Dermis microvascular lymphatic vessel endothelial cell (primary cell): ENCODE measurements at places on chromosomes 1 and 21.

DNA sequence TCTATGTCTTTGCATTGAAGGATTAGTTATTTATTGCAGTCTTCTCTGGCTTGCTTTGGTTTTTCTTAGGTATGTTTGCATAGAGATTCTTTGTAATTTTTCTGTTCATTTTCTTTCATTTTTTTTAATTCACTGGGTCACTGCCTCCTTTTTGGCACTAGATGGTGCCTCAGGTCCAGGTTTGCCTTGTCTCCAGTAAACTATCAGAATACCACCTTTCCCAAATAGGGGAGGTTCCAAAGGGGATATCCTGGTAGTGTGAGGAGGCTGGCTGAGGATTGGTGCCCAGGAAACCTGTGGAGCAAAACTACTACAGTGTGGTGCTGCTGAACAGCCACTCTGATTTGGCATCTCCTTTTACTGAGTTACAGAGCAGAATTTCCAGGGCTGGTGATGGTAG, 257.1 kb downstream of the KCTD3 start:
- DNase-seq = no peak

GRCh38 chr1:163789911-163790310, 468.2 kb downstream of the NUF2 start:
- DNase-seq = no peak

DNA sequence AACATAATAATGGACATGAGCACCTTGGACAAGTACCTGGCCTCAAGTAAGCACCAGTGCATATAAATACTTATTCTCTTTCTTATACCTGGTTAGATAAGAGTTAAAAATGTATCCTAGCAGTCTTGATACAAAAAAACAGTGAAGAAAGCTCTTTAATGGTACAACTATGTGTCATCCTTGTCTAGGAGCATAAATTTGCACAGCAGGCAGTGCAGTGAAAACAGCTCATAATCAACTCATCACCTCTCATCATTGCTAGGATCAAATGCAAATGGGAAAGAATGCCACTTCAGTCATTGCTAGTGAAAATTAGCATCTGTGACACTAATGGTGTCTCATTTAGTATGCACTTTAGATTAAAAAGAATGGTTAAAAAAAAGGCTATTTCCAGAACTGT, 7.6 kb downstream of the SAMSN1 start:
- DNase-seq = no peak

DNA sequence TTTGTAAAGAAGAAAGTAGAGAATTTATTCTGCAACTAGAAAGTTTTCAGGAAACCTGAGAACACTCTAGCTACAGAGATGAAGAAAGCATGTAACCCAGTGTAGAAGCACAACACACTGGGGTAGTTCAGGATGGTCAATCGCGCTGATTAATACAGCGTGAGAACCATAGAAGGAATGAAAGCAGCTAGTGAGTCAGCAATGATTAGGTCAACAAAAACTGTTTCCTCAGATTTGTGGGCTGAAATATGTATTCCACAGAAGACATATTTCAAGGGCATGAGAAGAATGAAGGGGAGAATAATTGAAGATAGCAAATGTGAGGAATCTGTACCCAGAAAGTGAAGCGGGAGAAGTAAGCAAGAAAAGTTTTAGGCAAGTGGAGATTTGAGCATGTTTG, 97.8 kb upstream of the ADGRL2 start:
- peak; percentile 95 for DNase-seq

DNA sequence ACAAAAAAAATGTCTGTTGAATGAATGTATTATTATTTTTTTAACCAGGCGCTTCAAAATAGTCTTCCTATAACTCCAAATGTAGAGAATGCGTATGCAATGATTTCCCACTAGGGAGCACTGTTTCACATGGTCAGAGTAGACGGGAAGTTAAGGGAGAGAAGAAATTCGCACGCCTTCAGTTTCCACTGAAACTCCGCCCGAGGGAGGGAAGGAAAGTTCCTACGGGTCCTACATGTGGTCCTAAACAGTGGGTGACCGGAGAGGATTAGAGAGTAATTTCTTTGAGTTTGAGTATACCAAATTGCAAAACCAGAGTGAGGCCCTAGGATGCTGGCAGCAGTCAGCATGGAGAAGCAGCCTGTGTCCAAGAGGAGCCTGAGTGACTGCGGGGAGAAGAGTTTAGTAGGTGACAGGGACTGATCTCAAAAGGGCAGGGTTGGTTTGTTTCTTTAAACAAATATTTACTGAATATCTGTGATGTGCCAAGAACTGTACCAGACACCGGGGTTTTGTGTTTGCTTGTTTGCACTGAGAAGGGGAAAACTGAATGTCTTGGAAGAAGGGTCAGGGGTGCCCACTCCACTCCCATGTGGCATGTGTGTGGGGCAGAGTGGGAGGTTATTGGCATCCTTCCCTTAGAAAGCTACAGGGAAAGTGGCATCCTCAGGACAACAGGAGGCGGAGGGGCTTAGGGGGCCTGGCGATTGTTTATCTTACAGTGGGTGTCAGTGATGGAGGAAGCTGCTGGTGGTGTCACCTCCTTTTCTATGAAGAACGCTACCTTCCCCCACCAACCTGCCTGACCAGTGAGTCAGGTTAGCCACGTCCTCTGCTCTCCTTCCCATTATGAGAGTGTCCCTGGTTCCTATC, 22.8 kb downstream of the RNU5D-1 start:
- DNase-seq = peak; percentile 58

DNA sequence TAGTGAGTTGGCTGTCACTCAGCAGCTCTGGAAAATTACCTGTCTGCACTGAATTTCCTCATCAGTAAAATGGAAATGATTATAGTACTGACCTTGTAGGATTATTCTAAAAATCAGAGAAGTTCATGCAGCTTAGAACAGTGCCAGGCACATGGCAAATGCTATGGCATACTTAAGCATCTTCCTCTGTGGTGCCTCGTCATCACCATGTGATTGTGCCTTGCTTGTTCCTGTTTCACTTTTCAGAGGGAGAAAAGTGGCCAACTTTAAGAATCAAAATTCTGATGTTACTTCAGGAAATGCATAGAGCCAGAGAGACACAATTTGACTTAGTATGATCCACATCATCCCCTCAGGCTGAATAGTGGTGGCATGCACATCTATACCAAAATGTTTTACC, 203.6 kb downstream of the ROR1 start:
- no peak for DNase-seq
